ENCODE measurements at places on chromosomes 7 and 10.
A peak's percentile ranks its signal among the peaks of the same experiment; 100 is the strongest.

DNA sequence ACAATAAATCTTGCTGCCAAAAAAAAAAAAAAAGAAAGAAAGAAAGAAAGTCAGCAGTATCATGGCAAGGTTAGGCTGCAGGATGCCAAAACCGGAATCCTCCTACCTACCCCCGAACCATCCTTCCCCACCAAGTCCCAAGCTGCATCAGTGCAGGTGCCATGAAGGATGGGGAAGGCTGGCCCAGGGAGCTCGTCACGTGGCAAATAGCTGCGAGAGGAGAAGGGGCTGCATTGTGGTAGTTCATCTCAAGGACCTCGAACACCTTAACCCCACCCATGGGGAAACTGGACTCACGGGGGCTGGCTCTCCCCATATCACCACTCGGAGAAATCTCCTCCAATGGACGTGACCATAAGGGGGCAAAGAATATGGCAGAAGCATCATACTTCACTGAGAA lies 86.2 kb downstream of the TACC2 start:
- DNase-seq, result no peak

- no peak for DNase-seq
These were observed 182.6 kb downstream of the REEP3 start for GRCh38 chr10:63703740-63704345.

DNA sequence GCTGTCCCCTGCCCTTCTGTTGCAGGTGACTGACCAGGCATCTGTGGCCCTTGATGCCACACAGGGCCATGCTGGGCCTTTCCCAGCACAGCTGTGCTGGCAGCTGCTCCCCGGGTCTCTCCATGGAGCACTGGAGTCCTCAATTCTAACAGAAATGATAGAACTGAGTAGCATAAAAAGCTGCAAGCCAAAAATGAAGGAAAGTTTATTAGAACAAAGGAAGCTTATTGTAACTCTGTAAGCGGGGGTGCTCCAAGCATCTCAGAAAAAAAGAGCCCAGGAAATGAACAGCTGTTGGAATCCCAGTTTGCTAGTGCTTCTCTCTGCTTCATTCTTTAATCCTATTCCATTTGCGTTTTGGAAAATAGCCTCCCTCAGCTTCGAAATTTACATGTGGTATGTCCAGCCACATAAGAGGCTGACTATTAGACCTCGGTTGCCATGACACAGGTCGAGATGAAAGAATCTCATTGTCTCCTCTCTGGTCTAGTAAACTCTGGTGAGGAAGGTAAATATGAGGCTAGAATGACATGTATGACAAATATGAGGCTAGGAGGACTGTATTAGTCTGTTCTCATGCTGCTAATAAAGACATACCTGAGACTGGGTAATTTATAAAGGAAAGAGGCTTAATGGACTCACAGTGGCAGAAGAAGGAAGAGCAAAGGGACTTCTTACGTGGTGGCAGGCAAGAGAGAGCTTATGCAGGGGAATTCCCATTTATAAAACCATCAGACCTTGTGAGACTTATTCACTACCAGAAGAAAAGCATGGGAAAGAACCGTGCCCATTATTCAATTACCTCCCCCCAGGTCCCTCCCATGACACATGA lies 23.7 kb downstream of the EPDR1 start:
- DNase-seq, result no peak

DNA sequence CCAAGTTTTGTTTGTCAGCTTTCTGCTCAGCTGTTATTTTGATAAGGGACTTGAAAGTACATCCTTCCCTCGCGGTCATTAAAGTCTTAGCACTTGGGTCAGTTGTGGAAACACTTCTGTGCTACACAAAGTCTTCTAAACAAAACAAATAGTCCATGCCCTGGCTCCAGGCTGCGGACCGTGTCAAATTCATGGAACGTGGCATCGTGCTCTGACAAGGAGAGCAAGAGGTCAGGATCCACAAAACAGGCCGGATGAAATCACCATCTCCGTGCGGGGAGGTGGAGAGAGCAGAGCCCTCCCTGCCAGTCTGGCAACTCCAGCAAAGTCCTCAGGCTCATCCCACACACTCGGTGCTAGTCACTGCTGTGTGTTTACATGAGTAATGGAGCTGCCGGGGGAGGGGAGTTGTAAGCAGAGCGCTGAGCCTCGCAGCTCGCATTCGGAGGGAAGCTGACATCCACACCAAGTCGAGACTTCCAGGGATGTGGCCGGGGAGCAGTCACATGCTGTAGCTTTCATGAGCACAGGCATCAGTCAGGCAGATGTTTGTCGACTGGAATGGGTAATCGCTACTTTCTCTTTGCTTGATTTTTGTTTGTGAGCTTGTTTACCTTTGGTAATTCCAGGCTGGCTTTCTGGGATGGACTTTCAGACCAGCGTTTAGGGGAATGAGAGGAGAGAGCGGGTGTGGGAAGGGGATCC lies 147.6 kb downstream of the ARID5B start:
- DNase-seq, result peak; percentile 33

- no peak for DNase-seq
These were observed 394.9 kb downstream of the HTR7 start for GRCh38 chr10:90462749-90463470.

DNA sequence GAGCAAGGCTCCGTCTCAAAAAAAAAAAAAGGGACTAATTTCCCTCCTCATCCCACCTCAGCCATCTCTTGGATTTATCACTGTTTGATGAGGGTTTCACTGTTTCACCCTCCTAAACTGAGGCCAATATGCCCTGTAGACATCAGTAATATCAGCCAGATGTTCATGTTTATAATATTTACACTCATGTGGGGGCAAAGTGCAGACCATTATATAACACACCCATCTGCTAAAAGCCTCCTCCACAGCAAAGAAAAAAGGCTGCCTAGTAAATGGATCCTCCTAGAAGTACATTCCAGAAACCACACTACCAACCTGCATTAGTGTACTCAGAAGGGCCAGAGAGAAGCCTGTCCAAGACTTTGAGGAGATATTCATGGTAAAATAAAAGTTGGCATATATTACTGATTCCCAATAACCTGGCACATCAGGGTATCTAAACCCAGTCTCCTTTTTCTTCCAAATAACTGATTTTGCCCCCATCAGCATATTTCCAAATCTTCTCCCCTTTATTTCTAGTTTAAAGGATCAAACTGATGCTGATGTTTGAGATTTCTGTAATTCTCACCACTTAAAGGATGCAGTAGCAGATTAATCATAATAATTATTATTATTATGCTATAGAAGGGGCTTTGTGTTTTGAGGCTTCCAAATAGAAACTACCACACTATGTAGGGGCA lies 55.1 kb downstream of the LGI1 start:
- no peak for DNase-seq

GRCh38 chr7:148540041-148540738 lies 50.4 kb upstream of the C7orf33 start:
- no peak for DNase-seq

DNA sequence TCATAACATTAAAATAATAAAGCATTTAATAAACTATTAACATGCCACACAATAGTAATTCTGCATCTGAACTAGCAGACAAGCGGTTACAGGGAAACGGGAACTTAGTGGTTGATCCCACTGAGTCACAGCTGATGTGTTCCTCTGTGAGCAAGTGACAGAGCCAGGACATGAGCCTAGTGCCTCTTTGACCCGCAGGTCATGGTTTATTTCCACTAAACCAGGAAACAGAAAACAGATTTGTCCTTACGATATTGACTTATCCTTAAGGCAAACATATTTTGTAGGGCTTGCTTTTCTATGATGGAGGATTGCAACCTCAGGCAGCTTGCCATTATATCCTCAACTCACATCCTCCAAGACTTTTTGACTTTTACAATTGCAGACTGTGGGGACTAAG lies 987.3 kb downstream of the CCSER2 start:
- DNase-seq, result no peak
